Activated naive CD4-positive, alpha-beta T cell treated with anti-CD3 and anti-CD28 coated beads for 36 hours (primary cell): ENCODE measurements at places on chromosomes 12 and 14. TPM values are rescaled to one million over a fixed set of nuclear protein-coding genes. Genes with fewer than 3 reads are reported as not detected.

Gene CCDC177
- not detected for total RNA-seq

Gene OASL
- total RNA-seq, result 13.4 TPM

Gene GSKIP
- total RNA-seq, result 20.4 TPM

Gene CBLN3
- total RNA-seq, result 8.6 TPM

Gene OR6C2
- total RNA-seq, result not detected

Gene B4GALNT3
- 1.2 TPM for total RNA-seq

Gene SPIC
- not detected for total RNA-seq

DNA sequence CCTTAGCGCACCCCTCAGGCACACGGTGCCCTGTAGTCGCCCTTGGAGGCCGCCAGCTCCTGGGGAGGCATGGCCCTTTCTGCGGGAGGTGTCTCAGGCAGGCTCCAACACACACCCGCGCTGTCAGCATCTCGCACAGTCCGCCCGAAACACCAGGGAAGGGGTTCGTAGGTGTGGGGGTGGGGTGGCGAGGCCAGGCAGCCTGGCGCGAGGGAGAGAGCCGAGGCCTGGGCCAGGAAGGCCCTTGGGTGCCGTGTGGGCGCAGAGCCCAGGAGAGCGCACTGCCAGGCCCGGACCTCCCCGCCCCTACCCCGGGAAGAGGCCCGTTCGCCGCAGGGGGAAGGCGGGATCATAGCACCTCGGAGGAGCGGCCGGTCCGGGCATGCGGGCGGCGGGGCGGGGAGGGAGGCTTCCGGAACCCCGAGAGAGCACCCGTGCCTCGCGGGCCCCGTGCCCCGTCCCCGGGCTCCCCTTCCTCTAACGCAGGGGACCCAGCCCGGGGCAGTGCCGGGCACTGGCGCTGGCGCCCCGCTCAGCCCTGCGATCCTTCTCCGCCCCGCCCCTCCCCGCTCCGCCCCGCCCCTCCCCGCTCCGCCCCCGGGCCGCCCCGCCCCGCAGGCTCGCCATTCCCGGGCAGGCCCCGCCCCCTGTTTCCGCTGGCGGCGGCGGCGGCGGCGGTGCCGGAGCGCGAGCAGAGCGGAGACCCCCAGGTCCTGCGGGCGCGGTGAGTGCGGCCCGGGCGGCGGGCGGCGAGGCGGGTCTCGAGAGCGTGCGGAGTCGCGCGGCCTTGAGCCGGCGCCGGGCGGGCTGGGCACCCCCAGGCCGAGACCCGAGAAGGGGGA is at the start of gene TSPAN9:
TSPAN9 (plus strand) TSS at position 650 of the 842 bp plus-strand sequence. CDS start 123,815 bp downstream, outside the sequence.
- DNase-seq, result peak; percentile 56
- no peak within 1 kb of the TSS for H3K27ac ChIP-seq

GRCh38 chr14:105498430-105499255 is 7.6 kb downstream of the TEDC1 start:
- H3K27ac ChIP-seq, result no peak overlapping the region
- no peaks in the 10 kb centered on the region for H3K27me3 ChIP-seq
- H3K4me1 ChIP-seq, result no peaks in the 10 kb centered on the region
- no peak overlapping the region for H3K4me3 ChIP-seq
- no peaks in the 10 kb centered on the region for H3K36me3 ChIP-seq

- H3K4me3 ChIP-seq, result no peak within 1 kb of the TSS
- no peak for DNase-seq
- H3K4me1 ChIP-seq, result peaks cover 28% of the 10 kb centered on the region
- H3K27ac ChIP-seq, result no peak within 1 kb of the TSS
- H3K36me3 ChIP-seq, result no peaks in the 10 kb centered on the region
- H3K27me3 ChIP-seq, result peaks cover 79% of the 10 kb centered on the region
These were observed at the start of gene HOXC6 for GRCh38 chr12:54028314-54029201. TSS of gene HOXC6 (plus strand) at chr12:54028440. CDS start at chr12:54028522, 82 bp downstream.

GRCh38 chr14:66696326-66696725 is 188.4 kb downstream of the GPHN start:
- no peaks in the 10 kb centered on the region for H3K27me3 ChIP-seq
- H3K27ac ChIP-seq, result no peak overlapping the region
- no peaks in the 10 kb centered on the region for H3K4me1 ChIP-seq
- DNase-seq, result no peak

DNA sequence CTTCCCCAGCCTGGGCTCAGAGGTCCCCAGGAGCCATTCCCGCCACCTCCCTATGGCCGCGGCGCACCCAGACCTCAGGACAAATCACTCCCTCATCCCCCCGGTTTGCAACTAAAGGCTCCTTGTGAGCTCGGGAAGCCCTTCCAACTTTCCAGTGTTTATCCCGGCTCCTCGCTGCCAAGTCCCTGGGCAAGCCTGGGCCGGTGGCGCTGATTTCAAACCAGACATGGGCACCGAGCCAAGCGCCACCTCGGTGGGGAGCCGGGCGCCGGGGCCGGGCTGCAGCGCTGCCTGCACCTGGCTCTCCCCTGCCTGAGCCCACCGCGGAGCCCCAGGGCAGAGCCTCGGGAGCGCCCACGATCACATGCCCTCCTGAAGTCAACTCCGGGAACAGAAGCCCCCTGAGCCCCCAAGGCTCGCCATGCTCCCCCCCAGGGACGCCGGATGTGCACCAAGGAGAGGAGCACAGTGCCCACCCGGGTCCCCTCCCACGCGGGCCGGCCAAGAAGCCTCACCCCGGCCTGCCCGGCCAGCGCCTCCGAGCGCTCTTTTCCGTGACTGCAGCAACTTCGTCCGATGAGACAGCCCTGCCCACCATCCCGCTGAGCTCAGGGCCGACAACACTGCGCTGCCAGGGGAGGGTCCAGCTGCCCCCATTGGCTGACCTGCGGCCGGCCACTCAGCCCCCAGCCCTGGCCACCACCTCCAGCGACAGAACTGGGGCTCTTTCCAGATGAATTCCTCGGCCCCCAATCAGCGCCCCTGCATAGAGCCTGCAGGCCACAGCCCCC is 50.0 kb downstream of the NCOR2 start:
- no peak overlapping the region for H3K4me3 ChIP-seq
- no peak overlapping the region for H3K27ac ChIP-seq
- peaks cover 29% of the 10 kb centered on the region for H3K4me1 ChIP-seq
- no peaks in the 10 kb centered on the region for H3K27me3 ChIP-seq

DNA sequence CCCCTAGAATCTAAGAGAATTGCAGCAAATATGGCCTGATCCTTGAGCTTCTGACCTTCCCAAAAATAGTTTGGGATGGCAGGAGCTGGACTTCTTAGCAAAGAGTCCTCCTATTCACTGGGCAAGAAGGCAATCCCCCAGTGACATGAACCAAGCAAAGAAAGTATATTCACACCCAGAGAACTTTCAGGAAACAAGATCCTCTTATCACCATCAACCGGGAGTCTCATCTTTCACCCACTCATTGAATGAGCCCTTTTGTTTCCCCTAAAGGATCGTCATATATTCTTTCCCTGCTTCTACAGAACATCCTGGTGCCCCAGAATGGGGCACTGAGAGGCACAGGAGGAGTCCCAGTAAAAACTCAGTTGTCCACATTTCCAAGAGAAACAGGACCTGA is 19.7 kb downstream of the SPTB start:
- DNase-seq, result no peak
- H3K27ac ChIP-seq, result no peak overlapping the region
- H3K27me3 ChIP-seq, result peaks cover 4% of the 10 kb centered on the region
- no peaks in the 10 kb centered on the region for H3K4me1 ChIP-seq

DNA sequence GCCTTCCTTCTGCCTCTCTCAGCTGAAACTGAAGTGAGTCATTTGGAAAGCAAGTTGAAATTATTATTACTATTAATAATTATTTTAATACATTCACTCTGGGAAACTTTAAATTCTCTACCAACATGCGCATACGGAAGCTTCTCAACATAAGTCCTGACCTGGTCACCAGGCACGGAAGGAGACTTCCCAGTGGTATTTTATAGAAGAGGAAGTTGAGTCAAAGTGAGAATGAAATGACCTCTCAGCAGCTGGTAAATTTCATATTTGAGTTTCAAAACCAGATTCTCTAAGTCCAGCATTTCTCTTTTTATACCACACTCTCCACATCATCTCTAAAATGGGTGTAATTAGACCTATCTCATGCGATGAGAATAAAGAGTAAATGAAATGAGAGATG is 747.4 kb downstream of the VRK1 start:
- no peak overlapping the region for H3K4me3 ChIP-seq
- H3K4me1 ChIP-seq, result peaks cover 5% of the 10 kb centered on the region
- H3K27ac ChIP-seq, result no peak overlapping the region
- H3K27me3 ChIP-seq, result no peaks in the 10 kb centered on the region

GRCh38 chr12:47744005-47744651 is 14.6 kb downstream of the RAPGEF3 start:
- peaks cover 17% of the 10 kb centered on the region for H3K4me1 ChIP-seq
- no peak overlapping the region for H3K27ac ChIP-seq
- DNase-seq, result peak; percentile 84
- H3K4me3 ChIP-seq, result no peak overlapping the region
- no peaks in the 10 kb centered on the region for H3K36me3 ChIP-seq

DNA sequence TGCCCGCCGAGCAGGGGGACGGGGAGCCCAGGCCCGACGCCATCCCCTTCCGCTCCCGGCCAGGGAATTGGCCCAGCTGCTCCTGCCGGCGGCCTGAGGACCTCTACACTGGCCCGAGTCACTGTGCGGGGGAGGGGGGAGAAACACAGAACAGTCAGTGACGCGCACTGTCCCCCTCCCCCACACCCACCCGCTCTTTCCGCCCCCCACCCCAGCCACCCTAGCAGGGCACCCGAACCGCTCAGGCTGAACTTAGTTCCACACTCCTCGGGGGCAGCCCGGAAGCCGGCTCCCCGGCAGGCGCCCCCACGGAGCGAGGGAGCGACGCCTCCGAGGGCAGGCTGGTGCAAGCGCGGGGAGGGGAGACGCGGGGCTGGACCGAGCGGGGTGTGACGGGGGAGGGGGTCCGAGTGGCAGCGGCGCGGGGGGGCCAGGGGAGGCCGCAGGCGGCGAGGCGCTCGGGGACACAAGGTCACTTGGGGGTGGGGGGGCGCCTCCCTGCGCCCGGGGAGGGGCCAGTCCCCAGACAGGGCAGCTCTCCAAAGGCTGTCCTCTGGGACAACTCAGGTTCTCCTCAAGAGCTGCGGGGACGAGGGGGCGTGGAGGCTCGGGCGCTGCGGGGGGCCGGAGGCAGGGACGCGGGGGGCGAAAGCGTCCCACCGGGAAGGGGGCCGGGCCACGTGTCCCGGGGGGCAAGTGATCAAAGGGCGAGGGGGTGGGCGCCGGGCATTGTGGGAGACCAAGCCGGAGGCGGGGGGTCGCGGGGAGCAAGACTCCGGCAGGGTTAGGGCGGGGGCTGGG is 648 bp downstream of the CHD4 start:
- H3K27me3 ChIP-seq, result no peaks in the 10 kb centered on the region
- H3K4me1 ChIP-seq, result peaks cover 54% of the 10 kb centered on the region
- H3K4me3 ChIP-seq, result no peak overlapping the region
- peaks cover 37% of the 10 kb centered on the region for H3K36me3 ChIP-seq
- H3K27ac ChIP-seq, result peak overlapping the region; percentile 95
- DNase-seq, result no peak

DNA sequence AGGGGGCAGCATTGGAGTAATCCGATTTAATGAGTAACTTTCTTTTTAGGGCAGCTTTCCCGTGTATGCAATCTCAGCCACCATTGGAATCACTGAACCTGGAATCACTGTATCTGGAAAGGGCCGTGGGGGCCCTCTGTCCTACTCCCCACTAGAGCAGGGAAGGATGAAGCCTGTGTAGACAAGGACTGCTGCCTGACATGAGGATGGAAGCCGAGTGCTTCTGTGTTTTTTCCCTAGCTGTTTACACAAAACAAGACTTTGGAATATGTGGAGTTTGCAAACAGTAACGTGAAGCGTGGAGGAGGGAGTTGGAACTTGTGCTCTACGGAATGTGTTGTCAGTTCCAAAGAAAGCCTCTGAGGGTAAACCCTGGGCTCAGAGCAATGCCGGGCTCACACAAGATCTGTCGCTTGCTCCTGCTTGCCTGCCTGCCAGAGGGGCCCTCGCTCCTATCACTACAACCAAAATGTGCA is 32.4 kb upstream of the HDAC7 start:
- H3K36me3 ChIP-seq, result peaks cover 50% of the 10 kb centered on the region
- no peak for DNase-seq
- no peak overlapping the region for H3K4me3 ChIP-seq
- H3K27me3 ChIP-seq, result no peaks in the 10 kb centered on the region

DNA sequence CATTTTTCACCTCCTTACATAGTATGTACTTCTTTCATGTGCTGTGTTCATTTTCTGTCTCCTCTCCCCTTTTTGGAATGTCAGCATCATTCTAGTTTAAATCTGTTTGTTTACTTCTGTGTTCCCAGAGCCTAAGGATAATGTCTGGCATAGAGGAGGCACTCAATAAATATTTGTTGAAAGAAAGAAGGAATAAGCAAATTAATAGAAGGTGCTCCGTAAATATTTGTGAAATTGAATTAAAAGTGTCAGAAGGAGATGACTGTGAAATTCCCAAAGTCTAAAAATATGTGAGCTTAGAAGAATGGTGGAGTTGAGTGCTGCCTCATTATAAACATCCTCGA is 3.3 kb upstream of the CDKN1B start:
- no peak for DNase-seq
- no peaks in the 10 kb centered on the region for H3K27me3 ChIP-seq
- peaks cover 16% of the 10 kb centered on the region for H3K36me3 ChIP-seq
- H3K4me3 ChIP-seq, result peak overlapping the region; percentile 84

DNA sequence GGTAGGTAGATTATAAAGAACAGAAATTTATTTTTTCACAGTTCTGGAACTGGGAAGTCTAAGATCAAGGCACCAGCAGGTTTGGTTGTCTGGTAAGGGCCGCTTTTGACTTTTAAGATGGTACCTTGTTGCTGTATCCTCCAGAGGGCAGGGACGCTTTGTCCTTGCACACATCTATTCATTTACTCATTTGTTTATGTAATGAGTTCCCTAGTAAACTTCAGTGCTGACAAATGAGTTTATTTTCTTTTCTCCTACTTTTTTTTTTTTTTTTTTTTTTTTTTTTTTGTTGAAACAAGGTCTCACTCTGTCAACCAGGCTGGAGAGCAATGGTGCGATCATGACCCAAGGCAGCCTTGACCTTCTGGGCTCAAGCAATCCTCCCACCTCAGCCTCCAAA is 195.7 kb downstream of the FBXL14 start:
- no peak overlapping the region for H3K4me3 ChIP-seq
- H3K27ac ChIP-seq, result no peak overlapping the region
- no peaks in the 10 kb centered on the region for H3K4me1 ChIP-seq
- peaks cover 2% of the 10 kb centered on the region for H3K36me3 ChIP-seq

- peaks cover 7% of the 10 kb centered on the region for H3K4me1 ChIP-seq
- peaks cover 25% of the 10 kb centered on the region for H3K36me3 ChIP-seq
- DNase-seq, result no peak
- no peak overlapping the region for H3K27ac ChIP-seq
These were observed 55.7 kb downstream of the SSH1 start for GRCh38 chr12:108801736-108802100.

- no peaks in the 10 kb centered on the region for H3K27me3 ChIP-seq
- no peak overlapping the region for H3K4me3 ChIP-seq
- H3K4me1 ChIP-seq, result no peaks in the 10 kb centered on the region
- no peak overlapping the region for H3K27ac ChIP-seq
- H3K36me3 ChIP-seq, result no peaks in the 10 kb centered on the region
These were observed 59.2 kb downstream of the RASSF8 start for GRCh38 chr12:26017484-26018211.

DNA sequence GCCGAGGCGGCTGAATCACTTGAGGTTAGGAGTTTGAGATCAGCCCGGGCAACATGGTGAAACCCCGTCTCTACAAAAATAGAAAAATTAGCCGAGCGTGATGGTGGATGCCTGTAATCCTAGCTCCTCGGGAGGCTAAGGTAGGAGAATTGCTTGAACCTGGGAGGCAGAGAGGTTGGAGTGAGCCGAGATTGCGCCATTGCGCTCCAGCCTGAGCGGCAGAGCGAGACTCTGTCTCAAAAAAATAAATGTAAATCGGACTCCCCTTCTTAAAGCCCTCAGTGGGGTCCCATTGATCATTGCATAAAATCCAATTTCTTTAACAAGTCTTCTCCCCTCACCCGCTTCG is 908 bp downstream of the TDP1 start:
- H3K36me3 ChIP-seq, result peaks cover 40% of the 10 kb centered on the region
- H3K27ac ChIP-seq, result peak overlapping the region; percentile 96
- DNase-seq, result no peak
- no peaks in the 10 kb centered on the region for H3K27me3 ChIP-seq
